ENCODE measurements at places on chromosomes 5 and 9.

GRCh38 chr9:15289603-15290002 lies 17.4 kb downstream of the TTC39B start:
- DNase-seq, result no peak

DNA sequence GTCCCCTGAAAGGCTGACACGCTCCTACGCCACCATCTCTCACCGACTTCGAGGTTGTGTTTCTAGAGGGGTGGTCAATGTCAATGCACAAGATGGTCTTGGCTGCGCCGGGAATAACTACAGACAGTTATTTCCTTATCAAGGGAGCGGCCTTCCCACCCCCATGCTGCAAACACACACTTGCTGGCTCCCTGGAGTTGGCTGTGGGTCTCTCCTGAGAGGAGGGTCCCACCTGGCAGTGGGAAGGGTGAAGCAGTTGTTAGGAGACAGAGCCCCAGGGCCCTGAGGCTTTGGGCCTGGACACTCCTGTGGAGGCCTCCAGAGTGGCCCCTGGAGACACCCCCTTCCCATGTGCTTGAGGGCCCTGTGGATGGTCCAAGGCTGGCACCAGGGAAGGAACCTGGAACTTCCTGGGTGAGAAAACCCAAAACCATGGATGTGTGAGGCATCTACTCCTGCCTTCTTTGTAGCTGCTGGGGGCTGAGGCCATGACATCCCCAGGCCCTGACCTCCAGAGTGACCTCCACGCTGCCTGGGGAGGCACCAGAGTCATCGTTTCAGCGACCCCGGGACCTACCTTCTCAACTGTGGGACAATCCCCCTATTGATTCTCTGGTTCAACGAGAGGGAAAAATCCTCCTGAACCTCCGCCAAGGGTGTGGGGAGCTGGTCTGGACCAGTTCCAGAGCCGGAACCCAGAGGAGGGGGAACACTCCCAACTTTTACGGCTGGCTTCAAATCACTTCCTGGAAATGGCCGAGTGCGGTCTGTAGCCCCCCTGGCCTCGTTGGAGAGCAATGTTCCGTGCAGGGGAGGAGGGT lies 101.1 kb upstream of the COL5A1 start:
- no peak for DNase-seq

DNA sequence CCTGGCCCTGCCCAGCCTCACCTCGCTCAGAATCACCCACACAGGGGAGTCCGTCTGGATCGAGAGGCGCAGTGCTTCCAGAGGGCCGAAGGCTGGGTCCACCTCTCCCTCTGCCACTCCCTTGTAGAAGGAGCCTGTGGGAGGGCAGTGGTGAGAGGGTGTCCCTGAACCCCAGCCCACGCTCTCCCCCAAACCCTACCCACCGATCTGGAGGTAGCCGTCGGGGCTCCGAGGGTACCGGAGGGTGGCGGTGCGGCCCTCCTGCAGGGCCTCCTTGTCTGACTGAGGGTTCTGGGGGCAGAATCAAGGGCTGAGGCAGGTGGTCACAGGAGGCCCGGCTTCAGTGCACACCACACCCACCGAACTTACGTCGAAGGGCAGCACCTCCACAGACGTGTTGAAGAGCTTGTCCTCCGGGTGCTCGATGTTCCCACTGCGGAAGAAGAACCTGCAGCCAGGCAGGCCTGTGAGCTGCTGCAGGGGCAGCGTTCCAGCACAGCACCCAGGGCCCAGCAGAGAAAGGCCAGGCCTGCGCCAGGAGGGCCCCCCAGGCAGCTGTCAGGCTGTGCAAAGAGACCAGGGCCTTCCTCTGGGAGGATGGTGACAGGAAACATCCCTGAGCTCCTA lies 4.5 kb downstream of the LTC4S start:
- DNase-seq, result peak; percentile 27

DNA sequence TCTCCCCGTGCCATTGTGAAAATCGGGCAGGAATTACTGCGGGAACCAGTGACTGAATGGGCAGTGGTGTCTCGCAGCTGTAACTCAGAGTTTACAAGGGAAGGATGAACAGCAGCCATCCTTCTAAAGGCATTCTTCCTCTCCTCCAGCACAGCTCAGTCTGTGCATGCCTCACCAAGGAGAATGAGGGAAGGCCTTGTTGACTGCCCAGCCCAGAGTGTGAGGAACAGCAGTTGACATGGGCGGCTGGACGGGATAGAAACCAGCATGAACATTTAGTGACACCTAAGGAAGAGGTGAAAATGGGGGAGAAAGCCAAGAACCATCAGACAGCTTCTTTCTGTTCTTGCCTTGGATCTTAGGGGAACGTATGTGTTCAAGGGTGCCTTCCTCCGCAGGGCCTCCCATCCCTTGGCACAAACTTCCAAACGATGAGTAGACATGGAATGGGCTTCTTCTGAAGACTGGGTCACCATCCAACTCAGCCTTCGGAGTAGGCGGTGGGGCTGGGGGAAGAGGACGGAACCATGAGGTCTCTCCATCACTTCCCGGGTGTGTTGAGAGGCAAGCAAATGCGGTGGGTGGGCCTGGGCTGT lies 887 bp upstream of the PDE8B start:
- no peak for DNase-seq

- DNase-seq, result no peak
These were observed 196.8 kb downstream of the PRDM9 start for GRCh38 chr5:23703940-23704855.

DNA sequence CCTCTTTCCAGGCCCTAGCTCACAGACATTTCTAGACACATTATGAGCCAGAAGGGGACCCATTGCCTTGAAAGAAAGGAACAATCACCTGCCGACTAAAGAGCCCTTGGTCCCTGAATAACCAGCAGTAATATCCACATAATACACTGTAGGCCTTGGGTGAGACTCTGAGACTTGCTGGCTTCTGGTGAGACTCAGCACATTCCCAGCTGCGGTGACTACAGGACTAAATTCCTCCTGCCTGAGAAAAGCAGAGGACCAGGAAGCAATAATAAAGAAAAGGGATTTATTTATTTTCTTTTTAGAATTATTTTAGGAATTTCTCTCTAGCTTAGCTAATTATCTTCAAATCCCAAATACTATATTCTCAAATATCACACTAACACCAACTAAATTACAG lies 87.8 kb upstream of the RGS7BP start:
- DNase-seq, result no peak

GRCh38 chr9:91844190-91844589 lies 105.8 kb downstream of the ROR2 start:
- no peak for DNase-seq

GRCh38 chr9:36815566-36816348 lies 218.3 kb downstream of the PAX5 start:
- DNase-seq, result no peak

DNA sequence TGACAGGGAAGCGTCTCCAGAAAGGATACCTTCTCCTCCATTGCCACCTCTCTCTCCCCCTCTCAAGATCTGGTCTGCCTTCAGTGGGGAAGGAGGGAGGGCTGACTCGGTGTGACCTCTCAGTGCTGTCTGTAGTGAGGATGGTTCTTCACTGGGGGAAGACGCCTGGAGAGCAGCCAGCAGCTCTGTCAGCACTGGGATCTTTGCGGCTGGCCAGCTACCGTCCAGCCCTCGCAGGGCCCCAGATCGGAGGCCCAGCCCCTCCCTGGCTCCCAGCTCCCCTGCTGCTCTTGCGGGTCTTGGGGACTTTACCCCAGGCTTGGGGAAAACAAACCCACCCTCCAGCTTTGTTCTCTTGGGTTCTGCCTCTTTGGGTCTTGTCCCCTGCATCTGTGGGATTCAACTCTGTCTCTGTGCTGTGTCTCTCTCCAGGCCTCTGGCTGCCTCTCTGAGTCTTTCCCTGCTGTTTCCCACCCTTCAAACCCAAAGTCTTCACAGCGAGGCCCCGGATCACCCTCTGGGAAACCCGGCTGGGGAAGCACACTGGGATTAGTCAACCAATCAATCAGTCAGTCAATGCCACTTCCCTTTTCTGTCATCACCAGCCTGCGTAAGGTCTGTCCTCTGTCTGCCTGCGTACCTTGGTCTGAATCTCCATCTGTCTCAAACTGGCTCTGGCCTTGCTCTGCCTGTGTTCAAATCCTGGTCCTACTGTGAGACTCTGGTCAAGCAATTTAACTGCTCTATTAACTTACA lies 23.0 kb downstream of the FGF18 start:
- no peak for DNase-seq

GRCh38 chr9:134618833-134619447 lies 22.7 kb upstream of the COL5A1 start:
- peak; percentile 10 for DNase-seq

- no peak for DNase-seq
These were observed 108.3 kb downstream of the THBS4 start for GRCh38 chr5:80143491-80143890.

GRCh38 chr5:175629261-175629660 lies 28.6 kb upstream of the HRH2 start:
- no peak for DNase-seq

GRCh38 chr5:81749561-81750307 lies 1.2 kb downstream of the SSBP2 start:
- peak; percentile 72 for DNase-seq

DNA sequence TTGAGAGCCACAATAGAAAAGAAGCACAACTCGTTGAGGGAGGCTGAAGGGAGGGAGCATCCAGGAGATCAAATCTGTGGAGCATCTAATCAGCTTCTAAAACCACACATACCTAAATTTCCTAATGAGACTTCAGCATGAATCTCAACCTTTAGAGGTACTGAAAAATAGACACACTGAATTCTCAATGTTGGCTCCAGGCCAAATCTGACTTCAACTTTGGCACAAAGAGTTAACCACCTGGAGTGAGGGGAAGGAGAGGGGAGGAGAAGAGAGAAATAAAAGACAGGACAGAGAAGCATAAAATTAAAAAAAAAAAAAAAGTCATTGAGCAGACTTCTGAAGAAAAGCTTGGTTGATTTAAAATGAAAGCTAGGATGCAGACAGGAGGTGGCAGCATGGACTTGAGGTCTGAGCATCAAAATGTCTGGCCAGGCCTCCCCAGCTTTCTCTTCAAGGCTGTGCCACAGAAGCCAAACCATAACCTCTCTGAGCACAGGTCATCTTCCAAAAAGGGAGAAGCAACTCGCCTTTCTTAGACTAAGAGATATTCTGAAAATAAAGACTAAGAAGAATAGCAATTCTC lies 205.6 kb downstream of the DENND1A start:
- DNase-seq, result no peak

DNA sequence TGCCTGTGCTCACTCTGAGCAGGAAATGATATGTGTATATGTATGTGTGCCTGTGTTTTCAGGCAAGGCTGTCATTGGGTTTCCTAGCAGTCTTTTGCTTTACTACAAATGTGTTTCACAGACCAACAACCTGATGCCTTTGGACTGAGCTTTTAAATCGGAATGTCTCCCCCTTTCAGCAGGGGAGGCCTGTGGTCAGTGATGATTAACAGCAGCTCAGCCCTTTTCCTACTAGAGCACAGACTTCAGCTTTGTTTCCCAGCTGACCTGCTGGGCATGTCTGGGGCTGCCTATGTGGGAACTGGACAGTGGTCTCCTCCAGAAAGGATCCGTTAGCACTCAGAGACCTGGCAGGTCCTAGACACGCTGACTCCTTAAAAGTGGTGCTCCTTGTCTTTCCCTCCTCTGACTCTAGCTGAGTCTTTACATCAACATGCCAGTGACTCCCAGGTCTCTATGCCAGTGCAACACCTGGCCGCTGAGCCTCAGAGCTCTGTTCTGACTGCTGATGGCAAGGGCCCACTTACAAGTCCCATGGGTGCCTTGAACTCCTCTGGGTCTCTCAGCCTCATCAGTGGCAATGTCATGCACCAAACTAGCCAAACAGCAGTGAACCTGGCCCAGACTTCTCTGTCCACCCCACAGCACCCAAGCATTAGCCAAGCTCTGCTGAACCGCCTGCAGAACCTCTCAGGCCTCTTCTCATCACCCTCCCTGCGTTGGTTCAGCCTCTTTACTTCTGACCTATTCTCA lies 7.7 kb downstream of the MACROH2A1 start:
- no peak for DNase-seq

DNA sequence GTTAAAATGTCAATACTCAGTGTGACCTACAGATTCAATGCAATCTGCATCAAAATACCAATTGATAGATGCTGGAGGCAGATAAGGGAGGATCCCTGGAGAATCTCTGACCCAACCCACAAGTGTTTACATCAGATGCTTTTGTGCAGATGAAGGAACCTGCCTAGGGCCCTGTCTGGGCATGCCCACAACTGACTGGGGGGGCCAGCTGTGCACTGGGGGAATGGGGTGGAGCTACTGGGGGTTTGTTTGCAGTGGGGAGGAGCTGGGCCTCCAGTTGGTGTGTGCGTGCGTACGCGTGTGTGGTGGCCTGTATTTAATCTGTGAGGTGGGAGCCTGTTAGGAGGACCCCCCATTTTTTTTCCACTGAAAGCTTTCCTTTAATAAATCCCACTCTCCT lies 244.9 kb downstream of the TRIM36 start:
- DNase-seq, result no peak

GRCh38 chr9:68546596-68547390 lies 6.1 kb upstream of the TMEM252 start:
- DNase-seq, result no peak

GRCh38 chr9:108444400-108445358 lies 411.1 kb downstream of the ACTL7B start:
- no peak for DNase-seq

DNA sequence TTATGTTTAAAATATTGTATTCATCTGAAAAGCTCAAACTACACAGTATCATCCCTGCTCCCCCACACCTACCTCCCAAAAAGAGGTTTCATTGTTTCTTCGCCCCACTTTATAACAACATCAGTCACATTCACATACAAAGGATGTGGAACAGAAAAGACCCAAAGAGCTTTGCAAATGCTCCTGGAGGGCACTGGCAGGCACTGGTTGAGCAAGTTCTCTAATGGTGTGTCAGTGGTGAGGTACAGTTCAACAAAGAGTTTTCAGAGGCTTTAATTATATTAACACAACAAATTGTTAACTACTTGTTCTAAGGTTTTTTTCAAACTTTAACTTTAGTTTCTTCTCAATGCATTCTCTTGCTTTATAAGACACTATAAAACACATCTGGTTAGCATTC lies 54.1 kb upstream of the ECM2 start:
- DNase-seq, result no peak

GRCh38 chr9:135850737-135851136 lies 56.6 kb downstream of the CAMSAP1 start:
- DNase-seq, result no peak

GRCh38 chr9:84490206-84490841 lies 149.8 kb upstream of the SLC28A3 start:
- DNase-seq, result no peak

Data from ovary (tissue), 10 donors.